ENCODE measurements at places on chromosomes 6 and 20.
A peak's percentile ranks its signal among the peaks of the same experiment; 100 is the strongest.

- DNase-seq, result no peak
Measured at GRCh38 chr6:144087789-144088426, 7.5 kb downstream of the SF3B5 start.

GRCh38 chr6:18527836-18528743 is 140.9 kb downstream of the RNF144B start:
- DNase-seq, result no peak

DNA sequence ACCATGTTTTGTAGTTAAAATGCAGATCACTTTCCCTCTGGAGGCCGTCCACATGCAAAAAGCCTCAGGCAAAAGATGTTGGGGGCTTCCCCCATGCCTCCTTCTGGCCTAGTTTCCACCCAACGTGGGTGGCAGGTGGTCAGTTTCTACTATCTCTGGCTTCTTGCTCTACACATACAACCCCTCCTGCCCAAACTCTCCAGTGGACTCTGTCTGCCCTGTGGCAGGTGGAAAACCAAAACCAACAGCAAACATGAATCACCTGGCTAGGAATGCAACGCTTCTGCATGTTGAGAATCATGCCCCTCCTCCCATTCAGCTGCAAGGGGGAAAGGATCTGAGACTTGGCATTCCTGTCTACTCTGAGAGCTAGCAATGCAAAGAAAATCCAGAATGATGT is 94.8 kb downstream of the MBOAT1 start:
- DNase-seq, result no peak

GRCh38 chr6:134177236-134177635 is 124.8 kb upstream of the SLC2A12 start:
- no peak for DNase-seq

GRCh38 chr20:45235995-45236394 is 14.8 kb downstream of the SEMG2 start:
- DNase-seq, result no peak

- no peak for DNase-seq
Measured at GRCh38 chr6:128803911-128804310, 79.0 kb upstream of the LAMA2 start.

DNA sequence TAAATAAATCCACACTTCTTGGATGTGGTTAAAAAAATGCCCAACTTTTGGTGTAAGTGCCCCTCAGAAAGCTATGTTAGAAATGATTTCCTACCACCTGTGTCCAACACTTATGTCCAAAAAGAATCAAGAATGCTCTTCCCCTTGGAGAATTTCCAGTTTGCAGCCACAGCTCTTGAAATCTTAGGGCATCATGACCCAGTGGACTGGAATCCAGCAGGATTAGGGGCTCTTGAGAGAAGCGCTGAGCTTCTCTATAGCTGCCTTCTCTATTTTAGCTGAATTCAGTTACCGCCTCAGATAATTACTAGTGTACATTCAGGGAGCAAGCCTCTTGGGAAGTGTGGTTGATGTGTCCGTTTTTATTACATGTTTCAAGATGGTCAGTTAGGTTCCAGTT is 2.5 kb downstream of the PHACTR1 start:
- no peak for DNase-seq

DNA sequence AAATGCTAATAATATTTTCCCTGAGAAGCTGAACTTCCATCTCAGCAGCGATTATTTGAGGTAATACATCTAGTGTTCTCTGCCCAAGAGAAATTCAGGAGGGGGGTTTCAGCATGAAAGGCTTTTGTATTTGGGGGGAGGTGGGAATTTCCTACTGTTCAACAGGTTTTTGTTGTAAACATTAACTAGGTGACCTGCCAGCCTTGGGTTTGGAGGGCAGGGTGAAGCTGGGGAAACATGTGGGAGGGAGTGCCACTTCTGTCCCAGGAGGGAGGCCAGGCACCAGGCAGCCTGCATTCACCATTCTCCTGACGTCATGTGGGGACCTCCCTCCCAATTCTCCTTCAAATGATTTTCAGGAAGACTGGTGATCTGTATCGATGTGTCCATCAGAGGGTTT is 37.7 kb upstream of the PKHD1 start:
- DNase-seq, result no peak

- no peak for DNase-seq
Measured at GRCh38 chr6:1382883-1383728, 6.3 kb upstream of the FOXF2 start.

- DNase-seq, result no peak
Measured at GRCh38 chr6:112253498-112253840, 898 bp downstream of the LAMA4 start.

DNA sequence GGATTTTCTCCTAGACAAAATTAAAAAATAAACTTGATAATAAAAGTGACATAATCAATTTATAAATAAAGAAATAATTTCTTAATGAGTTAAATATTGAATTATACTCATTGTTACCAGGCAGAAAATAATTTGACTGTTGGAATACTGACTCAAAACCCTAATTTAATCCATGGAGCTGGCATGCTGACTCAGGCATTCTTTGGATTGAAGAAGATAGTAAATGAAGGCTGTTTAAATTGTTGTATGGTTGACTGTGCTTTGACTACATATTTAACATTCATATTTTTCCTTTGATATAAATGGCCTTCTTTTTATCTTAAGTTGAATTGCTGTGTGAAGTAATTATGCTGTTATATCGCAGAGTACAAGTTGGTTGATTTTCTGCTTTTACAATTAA is 11.7 kb downstream of the MANEA start:
- no peak for DNase-seq

DNA sequence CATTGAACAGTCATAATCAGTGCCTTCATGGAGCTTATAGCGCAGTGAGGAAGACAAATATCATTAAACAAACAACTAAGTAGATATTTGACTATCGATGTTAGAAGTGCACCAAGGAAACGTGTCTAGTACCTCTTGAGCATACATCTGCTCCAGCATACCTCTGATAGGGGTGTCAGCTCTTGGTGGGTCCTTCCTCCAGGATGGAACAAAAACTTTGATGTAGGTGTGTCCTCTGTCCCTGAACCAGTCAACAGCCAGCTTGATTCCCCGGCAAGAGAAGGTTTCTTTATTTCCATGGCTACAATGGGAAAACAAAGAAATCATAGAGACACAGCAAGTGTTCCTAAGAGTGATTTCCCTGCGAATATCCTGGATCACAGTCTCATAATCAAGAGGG is 23.1 kb downstream of the ZC3H12D start:
- no peak for DNase-seq

- peak; percentile 53 for DNase-seq
Measured at GRCh38 chr6:82072751-82073150, 174.8 kb downstream of the IBTK start.

DNA sequence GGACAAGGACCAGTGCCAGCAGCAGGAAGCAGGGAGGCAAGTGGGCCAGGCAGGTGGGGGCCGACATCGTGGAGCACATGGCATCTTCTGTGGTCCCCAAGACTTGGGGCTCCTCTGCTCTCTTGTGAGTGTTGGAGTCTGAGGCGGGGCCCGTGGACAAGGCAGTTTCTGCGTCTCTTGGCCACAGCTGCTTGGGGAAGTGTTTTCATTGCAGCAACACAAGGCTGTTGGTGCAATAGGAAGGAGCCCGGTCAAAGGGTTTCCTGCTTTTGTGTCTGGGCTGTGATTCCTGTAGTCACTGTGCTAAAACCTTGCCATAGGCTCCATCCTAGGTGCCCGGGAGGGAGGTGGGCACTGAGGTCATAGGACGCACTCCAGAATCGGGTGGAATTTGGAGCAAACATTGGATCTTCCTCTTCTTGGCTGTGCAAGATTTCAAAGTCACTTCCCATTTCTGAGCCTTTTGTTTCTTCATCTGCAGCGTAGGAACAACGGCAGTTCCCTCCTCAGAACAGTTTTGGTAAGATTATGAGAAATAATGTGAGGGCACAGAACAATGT is at the start of gene SIRPB2:
SIRPB2 (minus strand) TSS at position 140 of the 560 bp plus-strand sequence; CDS start at position 79, 61 bp downstream.
- DNase-seq, result no peak

DNA sequence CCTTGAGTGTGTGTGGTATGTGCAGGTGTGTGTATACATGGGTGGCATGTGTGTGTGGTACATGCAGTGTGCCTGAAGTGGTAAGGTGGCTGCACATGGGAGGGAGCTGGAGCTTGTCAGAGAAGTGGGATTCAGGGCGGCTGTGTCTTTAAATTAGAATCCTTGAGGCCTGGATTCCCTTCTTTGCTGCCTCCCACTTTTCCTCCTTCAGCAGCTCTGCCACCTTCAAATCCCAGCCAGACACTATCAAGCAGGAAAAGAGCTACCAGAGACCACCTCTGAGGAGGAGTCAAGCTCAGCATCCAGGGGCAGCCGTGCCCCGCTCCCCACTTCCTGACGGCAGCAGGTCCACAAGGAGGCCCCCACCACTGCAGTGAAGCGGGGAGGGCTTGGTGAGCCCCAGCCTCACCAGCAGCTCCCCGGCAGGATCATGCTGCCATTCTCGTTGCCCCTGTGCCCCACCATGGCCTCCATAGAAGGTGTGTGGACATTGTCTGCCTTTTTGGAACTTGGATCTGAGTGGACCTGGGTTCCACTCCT is 131.0 kb upstream of the MLN start:
- DNase-seq, result no peak

- DNase-seq, result no peak
Measured at GRCh38 chr20:44629542-44629941, 22.0 kb downstream of the ADA start.

GRCh38 chr20:50460608-50461267 is 49.4 kb upstream of the PTPN1 start:
- peak; percentile 90 for DNase-seq

GRCh38 chr20:60446267-60447111 is 488.3 kb downstream of the CDH26 start:
- no peak for DNase-seq

- DNase-seq, result no peak
Measured at GRCh38 chr6:34468378-34468892, 2.6 kb downstream of the PACSIN1 start.

- no peak for DNase-seq
Measured at GRCh38 chr20:48747840-48748414, 79.9 kb downstream of the PREX1 start.

DNA sequence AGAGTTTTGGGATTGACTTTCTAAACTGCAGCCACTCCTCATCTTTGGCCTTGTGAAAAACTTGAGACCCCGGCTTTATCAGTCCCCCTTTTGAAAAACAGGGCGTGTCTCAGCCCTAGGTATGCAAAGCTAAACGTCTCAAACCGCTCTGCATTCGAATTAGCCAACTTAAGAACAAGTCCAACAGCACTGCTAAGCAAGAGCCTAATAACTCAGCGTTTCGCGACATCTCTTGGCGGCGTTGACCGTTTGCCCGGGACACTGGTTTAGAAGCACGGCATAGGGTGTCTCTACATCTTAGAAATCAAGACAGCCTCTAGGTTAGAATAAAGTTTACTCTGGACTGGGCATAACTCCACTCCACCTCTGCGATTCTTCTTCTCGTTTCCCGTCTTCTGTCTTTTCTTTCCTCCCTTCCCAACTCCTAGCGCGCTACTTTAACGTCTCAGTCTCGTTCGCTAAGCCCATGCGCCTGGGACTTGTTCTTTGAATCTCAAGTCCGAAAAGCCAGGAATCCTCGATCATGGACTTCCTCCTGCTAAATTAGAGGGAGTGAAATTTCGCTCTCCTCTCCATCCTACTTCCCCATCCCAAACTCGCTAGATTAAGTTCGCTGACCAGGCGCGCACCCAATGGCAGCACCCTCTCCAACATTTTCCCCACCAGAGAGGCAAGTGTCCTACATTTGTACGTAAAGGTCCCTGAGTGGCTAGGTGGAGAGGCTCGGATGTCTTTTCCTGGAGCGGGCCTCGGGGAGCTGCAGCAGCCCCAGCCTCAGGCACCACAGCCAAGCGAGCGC is 10.5 kb upstream of the TFAP2A start:
- DNase-seq, result no peak

- DNase-seq, result peak; percentile 20
Measured at GRCh38 chr6:5084360-5084780, 771 bp upstream of the PPP1R3G start.

DNA sequence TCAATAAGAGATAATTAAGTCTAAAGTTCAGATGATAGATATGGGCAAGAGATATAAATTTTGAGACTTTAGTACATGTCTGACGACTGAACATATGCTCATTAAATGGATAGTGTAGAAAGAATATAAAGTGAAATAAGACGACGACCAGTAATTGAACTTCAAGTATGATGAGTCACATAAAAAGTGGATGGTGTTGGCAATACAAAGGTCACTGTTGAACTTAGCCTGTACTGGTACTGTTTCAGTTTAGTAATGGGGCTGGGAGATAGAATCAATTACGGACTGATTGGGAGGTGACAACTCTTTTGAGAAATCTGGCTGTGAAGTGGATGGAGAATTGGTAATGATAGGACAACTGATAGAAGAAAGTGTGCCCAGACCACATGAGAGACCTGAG is 68.1 kb downstream of the IBTK start:
- DNase-seq, result no peak

DNA sequence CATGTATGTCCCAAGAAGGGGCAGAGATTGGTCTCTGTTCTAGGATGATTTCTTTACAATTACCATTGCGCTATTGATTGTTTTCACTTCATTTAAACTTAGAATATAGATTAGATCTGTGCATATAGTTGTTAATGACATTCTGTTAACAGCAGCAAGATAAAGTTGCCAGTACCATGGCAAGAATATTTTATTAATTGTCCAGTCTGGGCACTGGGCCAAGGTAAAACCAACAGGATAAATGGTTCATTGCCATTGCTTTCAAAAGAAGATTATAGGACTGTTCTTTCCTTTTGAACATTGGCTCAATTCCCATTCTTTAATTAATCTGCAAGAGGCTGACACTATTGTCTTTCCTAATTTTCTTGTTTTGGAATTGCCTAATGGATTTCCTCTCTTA is 592.4 kb downstream of the RFPL4B start:
- DNase-seq, result no peak

DNA sequence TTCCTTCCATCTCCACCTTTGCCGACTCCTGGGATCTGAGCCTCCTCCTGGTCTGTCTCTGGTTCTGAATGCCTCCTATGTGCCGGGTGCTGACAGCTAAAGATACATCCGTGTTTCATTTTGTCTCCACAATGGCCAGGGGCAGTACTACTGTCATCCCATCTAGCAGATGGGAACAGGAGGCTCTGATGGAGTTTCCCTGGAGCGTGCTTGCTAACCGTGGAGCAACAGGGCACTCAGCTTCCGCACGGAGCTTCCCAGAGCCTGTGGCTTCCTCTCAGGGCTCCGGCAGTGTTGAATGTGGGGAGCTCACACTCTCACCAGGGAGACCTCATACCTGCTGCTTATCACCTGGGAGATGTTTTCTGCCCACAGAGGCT is 11.9 kb upstream of the NPBWR2 start:
- no peak for DNase-seq

DNA sequence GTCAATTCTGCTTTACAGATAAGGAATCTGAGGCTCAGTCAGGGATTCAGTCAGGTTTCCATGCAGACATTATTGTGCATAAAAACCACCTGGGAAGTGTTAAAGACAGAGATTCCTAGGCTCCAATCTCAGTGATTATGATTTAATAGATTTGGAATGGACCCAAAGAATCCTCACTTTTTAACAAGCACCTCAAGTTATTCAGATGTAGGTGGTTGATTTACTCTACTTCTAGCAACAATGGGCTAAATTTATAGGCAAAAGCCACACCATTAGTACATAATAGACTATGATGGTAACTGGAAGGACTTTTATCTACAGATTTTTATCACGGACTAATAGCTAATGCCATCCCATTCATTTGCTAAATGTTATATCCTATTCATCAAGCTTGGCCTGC is 9.0 kb downstream of the ENPP1 start:
- no peak for DNase-seq
